Stomach (tissue), 19 donors: ENCODE measurements at places on chromosomes 1 and 21. TPM values are rescaled to one million over a fixed set of nuclear protein-coding genes. Genes with fewer than 3 reads are reported as not detected.

LCE3D gene
- not detected for total RNA-seq

SIM2 gene
- total RNA-seq, result not detected

SLC44A5 gene
- 4.6 TPM for total RNA-seq

CGN gene
- total RNA-seq, result 126 TPM

HSPB7 gene
- total RNA-seq, result 83.5 TPM

DCDC2B gene
- not detected for total RNA-seq

MEGF6 gene
- 57.2 TPM for total RNA-seq

MRTO4 gene
- total RNA-seq, result 12.0 TPM

OR2T29 gene
- not detected for total RNA-seq

SPATA46 gene
- total RNA-seq, result not detected

LCE1E gene
- not detected for total RNA-seq

SLC5A9 gene
- not detected for total RNA-seq

MROH7 gene
- 15.1 TPM for total RNA-seq

GBP1 gene
- total RNA-seq, result 31.6 TPM

MATN1 gene
- total RNA-seq, result not detected

DMRTA2 gene
- not detected for total RNA-seq

CELA2A gene
- not detected for total RNA-seq

PRMT6 gene
- total RNA-seq, result 14.7 TPM

EIF3I gene
- total RNA-seq, result 21.1 TPM

FCRL5 gene
- total RNA-seq, result not detected

KCNC4 gene
- 1.2 TPM for total RNA-seq

KRTAP12-3 gene
- total RNA-seq, result not detected

NBPF10 gene
- 4.1 TPM for total RNA-seq

CFAP141 gene
- total RNA-seq, result not detected

TMEM240 gene
- total RNA-seq, result not detected

FCRL2 gene
- 2.5 TPM for total RNA-seq

ILDR2 gene
- total RNA-seq, result 0.92 TPM

PODN gene
- 47.2 TPM for total RNA-seq

E2F2 gene
- total RNA-seq, result 1.8 TPM

S100A7A gene
- not detected for total RNA-seq

CELA2B gene
- total RNA-seq, result not detected

VWA1 gene
- total RNA-seq, result 21.1 TPM

PADI1 gene
- not detected for total RNA-seq

SPRTN gene
- total RNA-seq, result 18.7 TPM

TDRD5 gene
- total RNA-seq, result not detected

SEC16B gene
- 16.1 TPM for total RNA-seq

CCDC27 gene
- not detected for total RNA-seq

DLGAP3 gene
- 0.29 TPM for total RNA-seq

IFI6 gene
- 6.1 TPM for total RNA-seq

CASQ2 gene
- total RNA-seq, result 8.5 TPM

RAB7B gene
- 0.89 TPM for total RNA-seq

LENEP gene
- 11.6 TPM for total RNA-seq
